Stimulated activated CD4-positive, alpha-beta T cell treated with anti-CD3 and anti-CD28 coated beads, Interleukin-12 subunit alpha, Interleukin-12 subunit beta, amount 100 ng/mL, for 4 hours (primary cell): ENCODE measurements at places on chromosomes 12 and 14.

- DNase-seq = no peak
These were observed 248.5 kb downstream of the NELL2 start for GRCh38 chr12:44627387-44628166.

- no peak for DNase-seq
These were observed 56.7 kb downstream of the FBRSL1 start for GRCh38 chr12:132546647-132547046.

DNA sequence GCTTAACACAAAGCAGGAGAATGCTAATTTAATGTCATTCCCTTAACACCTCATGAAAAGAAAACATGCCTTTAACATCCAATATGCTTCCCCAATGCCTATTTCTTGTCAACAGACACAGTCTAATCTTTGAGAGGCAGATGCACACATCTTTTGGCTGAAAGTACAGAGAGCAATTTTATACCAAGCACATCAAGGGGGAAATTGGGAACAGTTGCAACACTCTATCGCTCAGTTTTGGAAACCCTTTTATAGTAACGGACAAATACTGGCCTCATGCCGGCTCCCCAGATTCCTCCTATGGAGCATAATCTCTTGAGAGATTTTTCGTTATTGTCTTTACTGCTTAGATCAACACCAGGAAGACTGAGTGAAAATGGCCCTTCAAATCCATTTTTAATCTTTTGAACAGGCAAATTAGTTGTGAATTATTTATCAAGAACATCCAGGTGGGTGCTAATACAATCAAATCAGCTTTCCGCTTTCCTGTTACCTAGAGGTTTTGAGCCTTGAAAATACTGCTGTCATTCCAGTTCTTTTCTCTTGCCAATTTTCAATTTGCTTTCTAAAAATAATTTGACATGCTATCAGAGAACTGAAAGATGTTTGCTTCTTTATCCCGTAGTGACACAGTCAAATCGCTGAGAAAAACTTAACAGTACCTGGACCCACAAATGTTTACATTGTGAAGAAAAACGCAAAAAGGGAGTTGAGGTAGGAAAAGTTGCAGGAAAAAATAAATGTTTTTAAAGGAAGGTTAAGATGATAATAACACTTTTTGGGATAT, 60.7 kb upstream of the CAND1 start:
- DNase-seq = no peak

DNA sequence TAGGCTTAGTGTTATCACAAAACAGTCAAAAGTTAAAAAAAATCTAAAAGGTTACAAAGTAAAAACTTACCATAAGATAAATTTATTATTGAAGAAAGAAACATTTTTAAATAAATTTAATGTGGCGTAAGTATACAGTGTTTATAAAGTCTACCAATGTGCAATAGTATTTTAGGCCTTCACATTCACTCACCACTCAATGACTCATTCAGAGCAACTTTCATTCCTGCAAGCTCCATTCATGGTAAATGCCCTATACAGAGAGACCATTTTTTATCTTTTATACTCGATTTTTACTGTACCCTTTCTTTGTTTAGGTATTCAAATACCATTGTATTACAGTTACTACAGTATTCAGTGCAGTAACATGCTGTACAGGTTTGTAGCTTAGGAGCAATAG, 124.5 kb downstream of the ANO4 start:
- no peak for DNase-seq

DNA sequence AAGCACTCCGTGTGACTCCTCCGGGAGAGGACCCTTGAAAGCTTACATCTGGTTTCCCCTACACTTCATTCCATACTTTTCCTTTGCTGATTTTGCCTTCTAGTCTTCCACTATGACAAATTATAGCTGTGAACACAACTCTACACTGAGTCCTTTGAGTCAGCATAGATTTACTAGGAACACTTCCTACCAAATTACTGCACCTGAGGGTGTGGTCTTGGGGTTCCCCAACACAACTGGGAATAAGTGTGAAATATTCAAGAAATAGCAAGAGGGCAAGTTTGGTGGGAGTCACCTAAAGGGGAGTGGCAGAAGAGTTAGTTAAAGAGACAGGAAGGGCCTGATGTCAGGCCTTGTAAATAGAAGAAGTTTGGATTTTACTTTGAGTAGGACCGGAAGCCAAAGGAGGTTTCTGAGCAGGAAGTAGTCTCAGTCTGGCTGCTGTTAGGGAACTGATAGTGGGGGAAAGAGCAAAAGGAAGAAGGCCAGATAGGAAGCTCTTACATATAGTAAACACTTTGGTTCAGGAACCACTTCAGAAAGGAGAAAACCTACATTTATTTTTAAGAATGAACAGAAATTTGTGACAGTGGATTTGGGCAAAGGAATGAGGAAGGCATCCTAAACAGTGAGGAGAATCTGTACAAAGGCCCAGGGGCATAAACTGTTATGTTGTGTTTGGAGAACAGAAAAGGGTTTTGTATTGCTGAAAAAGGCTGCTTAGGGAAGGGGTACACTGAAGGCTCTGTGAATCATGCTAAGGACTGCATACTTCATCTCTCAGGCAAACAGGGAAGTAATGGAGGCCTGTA, 14.2 kb downstream of the SEL1L start:
- no peak for DNase-seq

DNA sequence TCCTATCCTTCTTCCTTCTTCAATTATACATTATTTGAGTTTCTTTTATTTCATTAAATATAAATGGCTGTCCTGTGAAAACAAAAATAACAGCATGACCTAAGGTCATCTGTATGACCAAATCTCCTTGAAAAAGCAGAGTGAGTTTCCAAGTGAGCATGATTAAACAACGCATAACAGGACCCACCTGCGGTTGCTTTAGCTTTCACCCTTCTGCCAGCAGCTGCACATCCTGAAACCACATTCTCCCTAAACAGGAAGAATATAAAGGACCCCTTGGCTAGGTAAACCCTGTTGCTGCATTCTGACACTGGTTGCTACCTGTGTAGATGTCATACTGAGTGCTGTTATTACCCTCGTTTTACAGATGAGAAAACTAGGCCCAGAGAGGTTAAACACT, 42.8 kb upstream of the CPM start:
- no peak for DNase-seq

DNA sequence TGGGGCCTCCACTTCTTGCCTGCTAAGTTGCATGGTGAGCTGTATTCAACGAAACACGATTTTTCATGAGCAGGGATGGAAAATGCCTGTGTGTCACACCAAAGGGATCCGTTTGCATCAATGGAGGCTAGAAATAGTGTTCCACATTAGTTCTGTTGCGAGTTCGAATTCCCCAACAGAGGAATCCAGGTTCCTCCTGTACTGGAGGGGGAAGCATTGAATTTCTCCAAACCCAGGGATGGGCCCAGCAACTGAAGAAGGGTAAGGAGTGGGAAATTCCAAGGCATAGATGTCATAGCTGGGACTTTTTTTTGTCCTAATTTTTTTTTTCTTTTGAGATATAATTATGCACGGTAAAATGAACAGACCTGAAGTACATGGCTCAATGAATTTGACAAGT, 336.2 kb downstream of the DPF3 start:
- no peak for DNase-seq
